Left forelimb (tissue), 1 donor: ENCODE measurements at places on chromosomes 11 and 22.

GRCh38 chr22:21819183-21819770, 48.2 kb downstream of the MAPK1 start:
- DNase-seq = no peak

DNA sequence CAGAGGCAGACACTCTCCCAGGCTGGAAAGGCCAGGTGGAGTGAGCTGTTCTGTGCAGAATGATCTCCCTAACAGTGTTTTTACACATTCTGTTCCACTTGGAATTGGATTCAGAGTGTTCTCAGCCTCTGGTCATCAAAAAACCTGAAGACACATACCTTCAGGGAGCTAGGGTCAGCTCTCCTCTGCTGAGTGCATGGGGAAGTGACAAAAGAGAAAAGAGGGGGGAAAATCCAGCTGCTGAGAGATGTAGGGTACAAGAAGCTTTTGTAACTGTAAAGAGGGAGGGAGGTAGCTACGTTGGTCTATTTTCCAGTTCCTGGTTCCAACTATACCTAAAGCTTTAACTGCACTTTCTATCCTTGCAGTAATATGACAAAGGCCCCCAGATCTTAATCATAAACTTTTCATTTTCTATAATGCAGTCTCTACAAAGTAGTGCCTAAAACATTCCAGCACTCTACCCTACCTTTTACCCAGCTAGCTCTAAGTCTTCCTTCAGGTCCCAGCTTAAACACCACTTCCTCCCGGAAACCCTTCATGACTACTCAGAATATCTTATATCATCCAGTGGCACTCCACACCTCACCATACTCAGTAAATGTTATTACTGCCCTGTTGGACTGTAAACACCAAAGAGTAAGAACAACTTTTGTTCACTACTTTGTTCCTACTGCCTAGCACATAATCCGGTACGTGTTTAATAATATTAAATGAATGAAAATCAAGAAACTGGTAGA, 9.2 kb downstream of the MAPK1 start:
- DNase-seq = no peak

GRCh38 chr22:30452861-30453260, 19.0 kb downstream of the SEC14L3 start:
- no peak for DNase-seq

GRCh38 chr11:121421149-121421901, 30.8 kb upstream of the SORL1 start:
- no peak for DNase-seq

DNA sequence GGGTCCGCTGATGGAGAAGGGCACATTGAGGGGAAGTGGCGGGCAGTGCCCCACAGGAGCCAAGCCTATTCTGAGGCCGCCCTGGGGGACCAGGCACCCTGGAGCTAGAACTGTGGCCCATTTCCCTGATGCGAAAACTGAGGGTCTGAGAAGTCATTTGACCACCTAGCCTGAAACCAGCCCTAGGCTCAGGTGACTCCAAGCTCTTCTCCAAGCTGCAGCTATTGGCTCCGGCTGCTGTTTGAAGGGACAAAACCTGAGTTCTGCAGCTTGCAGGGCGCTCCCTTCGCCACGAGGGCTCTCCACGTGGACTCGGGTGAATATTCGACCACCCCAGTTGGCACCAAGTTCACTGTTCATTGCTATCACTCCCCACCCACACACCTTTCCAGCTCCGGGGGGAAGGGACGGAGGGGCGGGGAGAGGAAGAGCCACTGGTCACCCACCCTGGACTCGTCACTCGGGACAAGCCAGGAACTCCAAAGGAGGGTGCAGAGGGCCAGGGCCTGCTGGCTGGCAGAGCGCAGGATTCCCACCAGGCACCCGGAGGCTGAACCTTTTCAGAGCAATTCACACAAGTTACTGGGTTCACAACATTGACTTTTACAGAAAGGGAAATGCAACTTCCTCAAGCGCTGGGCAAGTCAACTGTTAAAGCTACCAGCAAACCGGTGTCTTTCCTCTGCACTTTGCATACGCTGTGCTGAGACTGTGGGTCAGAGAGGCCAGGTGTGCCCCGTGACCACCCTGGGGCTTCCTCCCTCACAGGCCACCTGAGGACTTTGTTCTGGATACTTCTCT, 1.1 kb upstream of the RAC2 start:
- DNase-seq = peak; percentile 47

DNA sequence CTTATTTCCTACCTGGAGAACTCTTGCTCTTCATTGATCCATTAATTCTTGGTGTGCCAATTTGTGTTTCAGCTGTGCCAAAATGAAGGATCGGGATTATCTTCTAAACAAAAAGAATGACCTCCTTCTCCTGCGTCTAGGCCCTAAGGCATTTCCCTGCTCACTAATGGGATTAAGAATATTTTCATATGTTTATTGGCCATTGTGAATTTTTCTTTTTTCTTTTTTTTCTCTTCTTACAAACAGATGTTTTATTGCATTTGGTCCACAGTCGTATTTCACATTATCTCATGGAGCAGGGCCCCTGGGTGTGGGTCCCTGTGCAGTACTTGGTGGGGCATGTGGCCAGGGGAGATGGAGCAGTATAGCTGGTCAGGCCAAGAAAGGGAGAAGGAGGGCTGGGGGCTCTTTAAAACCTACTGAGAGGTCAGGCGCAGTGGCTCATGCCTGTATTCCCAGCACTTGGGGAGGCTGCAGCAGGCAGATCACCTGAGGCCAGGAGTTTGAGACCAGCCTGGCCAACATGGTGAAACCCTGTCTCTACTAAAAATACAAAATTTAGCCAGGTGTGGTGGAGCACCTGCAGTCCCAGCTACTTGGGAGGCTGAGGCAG, 35.3 kb upstream of the HORMAD2 start:
- DNase-seq = no peak

GRCh38 chr11:65584723-65585171, 8.9 kb downstream of the EHBP1L1 start:
- no peak for DNase-seq

GRCh38 chr11:62456630-62457029, 37.8 kb downstream of the SCGB1A1 start:
- DNase-seq = no peak

- no peak for DNase-seq
Observed at GRCh38 chr11:133916784-133917440, 39.9 kb downstream of the IGSF9B start.

- no peak for DNase-seq
Observed at GRCh38 chr11:108199446-108200321, 22.8 kb downstream of the NPAT start.

- no peak for DNase-seq
Observed at GRCh38 chr22:32407312-32407711, 4.7 kb downstream of the RTCB start.

- no peak for DNase-seq
Observed at GRCh38 chr11:30457087-30457486, 129.1 kb downstream of the MPPED2 start.

DNA sequence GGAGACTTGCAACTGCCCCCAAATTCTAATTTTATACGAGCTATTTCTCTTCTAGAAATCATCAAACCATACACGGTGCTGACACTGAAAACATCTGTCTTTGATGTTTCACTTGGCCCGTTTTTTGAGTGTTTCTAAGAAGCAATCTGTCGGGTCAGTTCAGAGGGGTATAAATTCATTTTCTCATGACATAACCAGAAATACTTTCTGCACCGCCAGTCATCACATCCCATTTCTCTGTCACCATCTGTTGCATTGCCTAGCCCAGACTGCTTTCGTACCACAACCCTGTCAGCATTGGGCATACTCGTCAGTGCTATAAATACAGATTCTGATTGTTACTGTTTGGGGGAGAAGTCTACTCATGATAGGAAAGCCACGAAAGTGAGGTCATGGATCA, 63.1 kb upstream of the CCDC90B start:
- DNase-seq = no peak

- no peak for DNase-seq
Observed at GRCh38 chr11:117863383-117863782, 13.1 kb downstream of the FXYD6 start.

- DNase-seq = no peak
Observed at GRCh38 chr11:115676206-115676605, 172.0 kb upstream of the CADM1 start.

DNA sequence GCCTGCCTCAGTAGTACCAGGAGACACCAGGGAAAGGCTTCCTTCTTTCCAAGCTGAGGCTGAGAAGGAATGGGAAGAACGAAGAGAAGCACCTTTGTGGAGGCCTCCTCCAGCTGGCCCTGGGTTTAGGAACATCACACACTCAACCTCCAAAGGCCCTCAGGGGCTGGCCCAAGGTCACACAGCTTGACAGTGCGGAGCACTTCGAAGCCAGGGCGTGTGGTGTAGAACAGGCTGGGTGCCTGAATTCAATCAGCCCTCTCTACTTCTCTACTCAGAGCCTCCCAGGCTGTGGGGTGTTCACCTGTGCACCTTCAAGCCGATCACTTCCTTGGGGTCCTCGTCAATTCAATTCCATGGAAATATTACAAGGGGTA, 727 bp upstream of the CSDC2 start:
- no peak for DNase-seq

GRCh38 chr11:7982582-7983119, 4.5 kb upstream of the EIF3F start:
- no peak for DNase-seq

DNA sequence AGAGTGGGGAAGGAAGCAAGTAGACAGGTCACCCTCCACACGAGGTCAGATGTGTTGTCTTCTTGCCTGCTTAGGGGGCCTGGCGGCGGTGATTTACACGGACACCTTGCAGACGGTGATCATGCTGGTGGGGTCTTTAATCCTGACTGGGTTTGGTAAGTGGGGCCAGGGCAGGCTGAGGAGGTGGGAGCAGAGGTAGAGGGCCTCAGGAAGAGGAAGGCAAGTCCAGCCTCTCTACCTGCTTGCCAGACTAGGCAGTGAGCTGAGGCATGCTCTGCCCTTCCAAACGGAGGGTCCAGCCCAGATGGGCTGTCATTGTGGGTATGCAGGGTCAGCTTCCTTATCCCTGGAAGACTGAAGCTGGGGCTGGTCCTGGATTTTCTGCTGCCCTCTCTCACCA, 39.9 kb downstream of the SLC5A1 start:
- no peak for DNase-seq

DNA sequence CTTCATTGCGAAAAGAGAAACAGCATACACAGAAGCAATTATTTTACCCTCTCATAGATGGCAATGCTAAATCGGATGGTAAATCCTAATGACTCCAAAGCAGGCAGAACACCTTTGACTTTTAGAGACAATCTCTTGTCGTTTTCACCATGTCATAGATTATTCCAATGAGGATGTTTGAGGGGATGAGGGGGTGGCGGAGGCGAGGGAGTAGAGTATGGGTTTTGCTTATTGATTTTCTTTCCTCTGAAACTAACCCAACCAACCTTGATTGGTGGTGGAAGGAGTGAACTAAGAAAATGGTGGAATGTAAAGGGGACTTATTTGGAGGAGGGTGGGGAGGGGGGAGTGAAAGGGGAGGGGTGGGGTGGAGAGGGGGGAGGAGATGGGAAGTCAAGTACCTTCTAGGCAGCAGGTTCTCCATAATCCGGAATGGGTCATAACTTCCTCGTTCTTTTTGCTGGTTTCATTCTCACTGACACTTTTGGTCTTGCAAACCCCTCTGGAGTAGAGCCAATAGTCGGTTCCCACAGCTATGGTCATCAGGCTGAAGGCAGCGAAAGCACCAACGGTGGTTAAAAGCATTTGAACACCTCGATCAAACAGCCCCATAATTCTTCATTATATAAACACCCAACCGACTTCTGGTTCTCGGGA, 1.5 kb downstream of the CACNG2 start:
- no peak for DNase-seq

GRCh38 chr11:64675450-64676260, 47.3 kb downstream of the NRXN2 start:
- DNase-seq = no peak

DNA sequence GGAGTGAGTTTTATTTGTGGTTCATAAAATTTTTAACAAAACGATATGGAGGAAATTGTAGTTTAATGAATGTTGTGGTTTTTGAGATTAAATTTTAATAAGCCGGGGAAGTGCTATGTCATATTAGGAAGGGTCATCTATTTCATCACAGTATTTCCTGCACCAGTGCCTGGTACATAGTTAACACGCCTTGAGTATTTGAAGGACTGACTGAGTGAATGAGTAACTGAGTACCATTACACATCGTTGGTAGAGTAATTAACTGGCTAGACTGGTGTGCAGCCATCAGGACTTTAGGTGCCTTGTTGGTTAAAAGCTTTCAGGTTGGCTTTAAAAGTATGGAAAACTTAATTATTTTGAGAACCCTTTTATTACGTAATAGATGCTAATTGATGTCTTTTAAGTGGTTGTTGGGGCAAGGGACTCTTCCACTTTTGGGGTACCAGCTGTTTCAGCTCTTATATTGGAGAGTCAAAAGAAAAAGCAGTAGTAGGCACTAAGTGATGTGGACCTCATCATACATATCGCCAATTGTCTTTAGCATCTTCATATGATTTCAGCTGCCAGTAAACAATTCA, 101.8 kb downstream of the DDX10 start:
- DNase-seq = no peak

- no peak for DNase-seq
Observed at GRCh38 chr11:93198215-93198845, 539 bp upstream of the SLC36A4 start.

GRCh38 chr11:92653454-92653853, 316.0 kb upstream of the MTNR1B start:
- DNase-seq = no peak

DNA sequence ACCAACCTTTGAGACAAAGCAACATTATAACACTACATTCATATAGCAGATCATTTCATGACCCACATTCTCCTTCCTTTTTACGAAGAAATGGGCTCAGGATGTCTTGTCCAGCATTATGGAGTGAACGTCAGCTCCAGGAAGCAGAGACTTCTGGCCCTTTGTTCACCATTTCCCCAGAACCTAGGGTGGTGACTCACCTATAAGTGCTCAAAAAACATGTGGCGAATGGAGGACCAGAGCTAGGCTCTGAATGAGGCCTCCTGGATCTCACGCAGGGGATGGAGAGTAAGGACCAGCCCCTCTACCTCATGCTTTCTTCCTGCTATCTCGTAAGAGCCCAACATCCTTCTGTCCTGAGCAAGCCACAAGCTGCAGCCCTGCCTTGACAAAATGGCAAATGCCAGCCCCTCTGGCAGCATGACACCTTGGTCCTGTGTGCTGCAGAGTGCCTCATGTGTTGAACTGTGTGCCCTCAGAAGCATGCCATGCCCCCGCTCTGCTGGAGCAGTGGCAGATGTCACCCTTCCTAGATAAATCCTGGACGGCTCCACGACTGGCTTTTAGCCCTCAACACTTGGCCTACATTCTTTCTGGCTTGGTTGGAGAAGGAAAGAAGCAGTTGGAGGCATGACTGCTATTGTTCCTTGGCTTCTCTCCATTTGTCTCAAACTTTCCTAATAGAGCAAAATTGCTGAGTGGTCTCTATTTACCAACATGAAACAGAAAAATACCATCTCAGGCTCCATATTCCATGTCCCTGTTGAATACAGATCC, 6.5 kb upstream of the ST3GAL4 start:
- DNase-seq = no peak

DNA sequence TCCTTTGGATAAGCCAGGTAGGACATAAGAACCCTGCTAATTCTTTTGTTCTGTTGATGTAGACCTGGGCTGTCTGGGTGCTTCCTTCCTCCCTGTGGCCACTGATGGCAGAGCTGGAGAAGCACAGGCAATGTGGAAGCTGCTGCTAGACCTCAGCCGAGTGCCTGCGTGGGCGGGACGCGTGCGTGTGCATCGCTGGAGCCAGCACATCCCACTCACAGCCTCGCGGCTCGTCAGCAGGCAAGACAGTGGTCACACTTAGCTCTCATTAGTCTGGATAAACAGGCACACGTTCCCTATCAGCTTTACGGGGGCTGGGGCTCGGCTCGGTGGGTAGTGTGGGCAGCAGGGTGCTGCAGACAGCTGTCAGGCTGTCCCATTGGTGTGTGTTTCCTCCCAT, 155.7 kb downstream of the GRIK4 start:
- no peak for DNase-seq

- DNase-seq = peak; percentile 63
Observed at GRCh38 chr22:43996170-43996980, 27.7 kb upstream of the PARVB start.
